ENCODE measurements at places on chromosomes 3 and 15.
A peak's percentile ranks its signal among the peaks of the same experiment; 100 is the strongest.

DNA sequence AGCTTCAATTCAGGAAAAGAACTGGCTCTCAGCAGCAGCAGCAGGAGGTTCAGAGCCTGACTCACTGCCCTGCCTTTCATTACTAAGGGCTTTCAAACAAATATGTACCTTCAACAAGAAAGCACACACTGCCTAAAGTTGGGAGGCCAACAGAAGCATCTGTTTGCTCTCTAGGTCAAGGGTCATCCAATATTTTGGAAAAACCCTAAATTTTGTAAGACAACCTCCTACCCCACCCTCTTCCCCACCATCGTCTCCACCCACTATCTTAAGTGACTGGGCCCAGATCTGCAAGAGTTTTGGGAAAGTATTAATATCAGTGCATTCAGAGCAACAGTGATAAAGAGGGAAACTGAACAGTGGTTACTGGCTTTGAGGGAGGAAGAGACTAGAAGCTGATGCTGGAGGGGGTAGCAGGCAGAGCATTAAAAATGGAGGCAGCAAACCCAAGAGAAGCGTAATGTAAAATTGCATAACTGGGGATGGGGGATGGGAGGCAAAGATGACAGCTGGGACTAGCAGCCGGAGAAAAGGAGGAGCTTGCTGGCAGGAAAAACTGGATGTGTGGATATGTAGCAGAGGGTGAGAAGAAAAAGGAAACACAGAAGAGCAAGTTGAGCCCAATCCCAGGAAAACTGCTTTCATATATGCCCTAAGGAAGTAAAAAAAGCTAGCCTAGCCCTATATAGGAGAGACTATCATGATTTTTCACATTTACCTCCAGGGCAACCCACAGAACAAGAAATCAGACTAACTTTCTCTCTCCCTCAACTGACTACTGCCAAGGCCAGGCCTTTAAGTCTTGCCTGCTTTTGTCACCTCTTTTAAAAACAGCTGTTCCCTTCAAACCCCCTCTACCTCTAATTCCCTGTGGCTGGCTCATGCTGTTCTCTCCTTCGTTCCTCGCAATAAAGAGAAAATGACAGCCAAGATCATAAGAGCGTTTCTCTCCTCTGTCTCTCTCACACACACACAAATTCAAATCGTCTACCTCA is 31.4 kb downstream of the NPTN start:
- no peak for DNase-seq

GRCh38 chr3:78343221-78343620 is 1303.3 kb downstream of the ROBO2 start:
- no peak for DNase-seq

GRCh38 chr15:70098461-70099166 is 897 bp upstream of the TLE3 start:
- DNase-seq = no peak

DNA sequence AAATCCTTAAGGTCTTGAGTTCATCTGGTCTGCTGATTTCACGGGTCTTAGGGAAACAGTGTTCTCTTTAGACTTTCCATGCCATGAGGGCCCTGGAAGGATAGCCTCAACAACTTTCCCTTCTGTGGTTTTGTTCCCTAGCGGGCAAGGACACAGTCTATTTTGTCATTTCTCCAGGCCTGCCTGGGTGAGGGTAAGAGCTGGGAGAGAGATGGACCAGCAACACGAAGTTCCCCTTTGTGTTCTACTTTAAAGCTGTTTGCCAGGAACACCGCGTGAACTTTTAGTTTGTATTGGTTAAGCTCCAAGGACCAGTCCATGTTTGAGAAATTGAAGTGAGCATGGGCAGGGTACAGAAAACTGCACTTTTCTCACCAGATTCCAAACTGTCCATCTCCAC is 20.9 kb downstream of the ST3GAL6 start:
- DNase-seq = no peak

DNA sequence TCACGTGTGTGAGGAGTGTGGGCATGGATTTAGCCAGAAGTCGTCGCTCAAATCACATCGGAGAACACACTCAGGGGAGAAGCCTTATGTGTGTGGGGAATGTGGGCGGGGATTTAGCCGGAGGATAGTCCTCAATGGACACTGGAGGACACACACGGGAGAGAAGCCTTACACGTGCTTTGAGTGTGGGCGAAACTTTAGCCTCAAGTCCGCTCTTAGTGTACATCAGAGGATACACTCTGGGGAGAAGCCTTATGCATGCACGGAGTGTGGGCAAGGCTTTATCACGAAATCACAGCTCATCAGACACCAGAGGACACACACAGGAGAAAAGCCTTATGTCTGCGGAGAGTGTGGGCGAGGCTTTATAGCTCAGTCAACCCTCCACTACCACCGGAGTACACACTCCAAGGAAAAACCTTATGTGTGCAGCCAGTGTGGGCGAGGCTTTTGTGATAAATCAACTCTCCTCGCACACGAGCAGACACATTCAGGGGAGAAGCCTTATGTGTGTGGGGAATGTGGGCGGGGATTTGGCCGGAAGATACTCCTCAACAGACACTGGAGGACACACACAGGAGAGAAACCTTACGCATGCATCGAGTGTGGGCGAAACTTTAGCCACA is 28.1 kb downstream of the ZNF589 start:
- no peak for DNase-seq

- no peak for DNase-seq
Measured at GRCh38 chr3:183764847-183765731, 60.3 kb downstream of the MAP6D1 start.

DNA sequence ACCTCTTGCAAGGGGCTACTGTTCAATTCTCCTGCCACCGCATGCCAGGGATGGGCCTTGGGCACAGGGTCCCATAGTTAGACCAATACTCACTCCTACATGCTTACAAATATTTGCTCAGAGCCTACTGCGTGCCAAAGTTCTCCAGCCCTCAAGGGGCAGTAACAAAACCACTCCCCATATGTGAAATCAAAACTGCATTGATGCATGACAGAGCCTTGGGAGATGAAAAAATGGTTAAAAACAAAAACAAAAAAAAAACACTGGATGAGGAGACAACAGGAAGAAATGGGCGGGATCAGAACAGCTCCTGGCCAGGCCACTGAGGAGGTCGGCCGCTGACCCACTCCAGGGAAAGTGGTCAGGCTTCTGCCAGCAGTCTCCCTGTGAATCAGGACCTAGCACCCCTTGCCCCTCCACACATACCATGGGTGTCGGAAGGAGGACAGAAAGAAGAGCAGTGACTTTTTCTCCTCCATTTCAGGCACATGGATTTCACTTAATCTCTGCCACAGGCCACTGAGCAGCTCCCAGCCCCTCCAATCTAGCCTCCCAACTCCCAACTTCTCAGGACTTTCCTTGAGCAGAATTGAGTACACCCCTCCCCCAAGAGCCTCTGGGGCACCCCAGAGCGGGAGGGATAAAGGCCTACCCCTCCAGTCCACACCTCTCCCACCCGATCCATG is 2.8 kb downstream of the PLXNB1 start:
- DNase-seq = no peak

DNA sequence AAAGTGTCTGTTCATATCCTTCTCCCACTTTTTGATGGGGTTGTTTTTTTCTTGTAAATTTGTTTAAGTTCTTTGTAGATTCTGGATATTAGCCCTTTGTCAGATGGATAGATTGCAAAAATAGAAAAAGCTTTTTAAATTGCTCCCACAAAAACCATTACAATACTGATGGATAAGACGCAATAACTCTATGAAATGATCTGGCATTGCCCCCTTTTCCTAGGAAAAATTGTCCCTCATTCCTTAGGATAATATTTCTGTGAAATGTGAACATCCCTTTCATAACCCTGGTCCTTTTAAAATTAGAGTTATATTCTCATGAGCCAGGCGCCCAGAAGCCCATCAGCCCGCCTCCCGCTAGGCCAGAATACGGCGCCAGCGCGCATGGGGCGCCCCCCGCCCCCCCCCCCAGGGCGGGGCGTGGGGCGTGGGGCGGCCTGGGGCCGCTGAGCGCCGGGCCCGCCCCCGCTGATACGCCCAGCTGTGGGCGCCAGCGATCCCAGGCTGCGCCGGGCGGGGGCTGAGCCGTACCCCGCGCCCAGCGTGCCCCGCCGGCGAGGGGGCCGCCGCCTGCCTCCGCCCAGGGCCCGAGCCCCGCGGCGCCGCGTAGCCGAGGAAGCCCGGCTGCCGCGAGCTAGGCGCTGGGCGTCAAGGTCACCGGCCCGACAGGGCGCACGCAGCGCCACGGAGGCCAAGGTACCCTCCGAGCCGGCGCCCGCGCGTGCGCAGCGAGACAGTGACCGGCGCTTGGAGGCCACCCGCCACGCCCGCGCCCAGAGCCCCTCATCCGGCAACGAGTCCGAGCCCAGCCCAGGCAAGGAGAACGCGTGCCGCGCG is 11.1 kb upstream of the ROPN1B start:
- DNase-seq = peak; percentile 6

GRCh38 chr15:25375557-25375956 is 63.3 kb downstream of the UBE3A start:
- DNase-seq = no peak

GRCh38 chr3:33054100-33055092 is 42.5 kb downstream of the GLB1 start:
- DNase-seq = no peak
